ENCODE measurements at places on chromosomes 3 and 15. TPM values are rescaled to one million over a fixed set of nuclear protein-coding genes. Genes with fewer than 3 reads are reported as not detected.

The IL5RA gene
- total RNA-seq, result not detected

The CFAP92 gene
- total RNA-seq, result not detected

The IL12A gene
- 0.59 TPM for total RNA-seq

The USP4 gene
- 12.6 TPM for total RNA-seq

The PIERCE2 gene
- total RNA-seq, result 4.7 TPM

The SLC9C1 gene
- not detected for total RNA-seq

The TMEM158 gene
- total RNA-seq, result 15.3 TPM

The GPR87 gene
- total RNA-seq, result 1.7 TPM

The DENND4A gene
- 6.5 TPM for total RNA-seq

The PLEKHO2 gene
- total RNA-seq, result 5.6 TPM

The GMNC gene
- not detected for total RNA-seq

The THAP10 gene
- total RNA-seq, result 6.4 TPM

The PLXND1 gene
- 85.8 TPM for total RNA-seq

The SLCO2A1 gene
- total RNA-seq, result 0.02 TPM

The EPHB1 gene
- not detected for total RNA-seq

The SAMMSON gene
- not detected for total RNA-seq

The ZCWPW2 gene
- total RNA-seq, result 0.11 TPM

The PCLAF gene
- 160 TPM for total RNA-seq

The QRICH1 gene
- total RNA-seq, result 41.5 TPM

The SERPINI2 gene
- not detected for total RNA-seq

The SPTBN5 gene
- total RNA-seq, result 0.24 TPM

The RTP1 gene
- total RNA-seq, result not detected

The SUCNR1 gene
- 0.05 TPM for total RNA-seq

The PAK6 gene
- total RNA-seq, result 0.15 TPM

The MAGI1 gene
- 3.7 TPM for total RNA-seq

The DUOXA2 gene
- total RNA-seq, result not detected

The MRPL3 gene
- 91.6 TPM for total RNA-seq

The EHHADH gene
- 3.1 TPM for total RNA-seq

The ARGFX gene
- total RNA-seq, result not detected

The FSIP1 gene
- total RNA-seq, result 0.49 TPM

The CKMT1A gene
- total RNA-seq, result 2.6 TPM
